Omental fat pad (tissue), 4 donors: ENCODE measurements at places on chromosomes 1 and 21.

DNA sequence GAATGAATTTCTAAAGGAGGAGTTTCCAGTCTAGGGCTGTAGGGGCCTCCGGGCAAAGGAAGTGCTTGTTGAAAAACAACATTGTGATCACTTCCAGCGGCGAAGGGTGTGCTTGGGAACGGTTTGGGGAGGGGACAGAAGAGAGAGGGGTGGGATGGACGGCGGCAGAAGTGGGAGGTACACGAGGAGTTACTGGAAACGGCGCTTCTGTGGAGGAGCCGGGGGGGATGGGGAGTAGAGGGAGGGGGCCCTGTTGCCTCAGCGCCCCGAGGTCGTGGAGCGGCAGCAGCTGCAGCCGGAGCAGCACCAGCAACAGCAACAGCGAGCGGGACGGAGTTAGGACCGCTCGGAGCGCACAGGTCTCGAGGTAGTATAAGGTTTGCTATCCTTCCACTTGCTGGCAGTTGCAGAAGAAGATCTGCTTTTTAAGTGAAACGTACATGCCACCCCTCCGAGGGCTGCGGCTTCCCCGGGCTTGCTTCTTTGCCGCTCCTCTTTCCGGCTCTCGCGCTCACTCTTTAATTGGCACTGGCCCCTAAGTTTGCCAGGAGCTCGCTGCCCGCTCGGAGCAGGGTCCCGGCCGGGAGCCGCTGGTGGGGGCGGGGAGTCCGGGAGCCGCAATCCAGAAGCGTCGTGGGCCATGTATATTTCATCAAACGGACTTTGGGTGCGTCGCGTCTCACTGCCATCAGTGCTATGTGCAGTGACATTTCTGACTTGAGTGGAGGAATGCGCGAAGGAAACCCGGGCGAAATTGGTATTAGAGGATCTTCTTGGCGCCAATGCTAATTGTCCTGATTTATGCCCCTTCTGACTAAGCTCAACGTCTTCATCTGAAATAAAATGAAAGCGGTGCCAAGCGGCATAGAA lies 771 bp upstream of the NTNG1 start:
- no peak for DNase-seq

DNA sequence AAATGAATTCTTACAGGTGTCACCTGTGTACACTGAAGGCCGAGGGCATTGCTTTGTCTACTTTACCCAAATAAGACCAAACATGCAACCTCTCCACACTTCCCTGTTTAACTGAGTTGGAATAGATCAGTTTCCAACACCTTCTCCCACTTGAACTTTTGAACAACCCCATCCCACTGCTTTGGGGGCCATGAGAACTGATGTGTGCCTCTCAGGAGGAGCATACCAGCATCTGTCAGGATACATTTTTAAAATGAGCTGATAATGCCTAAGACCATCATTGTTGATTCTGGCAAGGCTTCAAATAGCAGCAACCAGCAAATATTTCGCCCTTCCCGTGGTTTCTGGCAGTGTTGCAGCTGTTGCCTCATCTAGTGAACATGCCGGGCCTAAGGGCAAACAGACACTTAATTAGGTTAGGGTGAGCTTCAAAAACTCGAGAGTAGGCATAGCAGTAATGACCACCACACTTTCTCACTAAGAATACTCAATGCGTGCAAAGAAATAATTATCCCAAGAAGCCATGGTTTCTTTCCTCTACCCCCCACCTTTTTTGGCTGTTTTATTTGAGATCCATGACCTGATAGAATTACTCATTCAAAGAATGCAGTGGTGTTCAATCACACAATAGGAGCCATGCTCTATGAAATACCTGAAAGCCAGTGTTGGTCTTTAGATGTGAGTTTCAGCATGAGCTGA lies 63.7 kb downstream of the MAP10 start:
- DNase-seq = no peak

DNA sequence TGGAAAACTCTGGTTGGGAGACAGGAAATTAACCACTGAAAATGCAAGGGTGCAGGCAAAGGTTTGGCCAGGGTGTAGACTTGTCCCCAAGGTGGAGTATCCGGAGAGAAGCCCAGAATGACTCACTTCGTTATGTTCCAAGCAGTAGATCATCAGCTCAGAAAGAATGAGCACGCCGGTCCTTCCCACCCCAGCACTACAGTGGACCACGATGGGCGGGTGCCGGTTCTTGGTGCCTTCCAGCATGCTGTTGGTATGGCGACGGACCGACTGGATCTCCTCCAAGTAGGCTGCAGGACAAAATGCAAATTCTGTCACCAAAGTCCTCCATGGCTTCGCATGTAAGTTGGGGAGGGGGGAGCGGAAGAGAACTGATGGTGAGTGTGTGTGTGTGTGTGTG lies 83.4 kb downstream of the SMYD2 start:
- no peak for DNase-seq

DNA sequence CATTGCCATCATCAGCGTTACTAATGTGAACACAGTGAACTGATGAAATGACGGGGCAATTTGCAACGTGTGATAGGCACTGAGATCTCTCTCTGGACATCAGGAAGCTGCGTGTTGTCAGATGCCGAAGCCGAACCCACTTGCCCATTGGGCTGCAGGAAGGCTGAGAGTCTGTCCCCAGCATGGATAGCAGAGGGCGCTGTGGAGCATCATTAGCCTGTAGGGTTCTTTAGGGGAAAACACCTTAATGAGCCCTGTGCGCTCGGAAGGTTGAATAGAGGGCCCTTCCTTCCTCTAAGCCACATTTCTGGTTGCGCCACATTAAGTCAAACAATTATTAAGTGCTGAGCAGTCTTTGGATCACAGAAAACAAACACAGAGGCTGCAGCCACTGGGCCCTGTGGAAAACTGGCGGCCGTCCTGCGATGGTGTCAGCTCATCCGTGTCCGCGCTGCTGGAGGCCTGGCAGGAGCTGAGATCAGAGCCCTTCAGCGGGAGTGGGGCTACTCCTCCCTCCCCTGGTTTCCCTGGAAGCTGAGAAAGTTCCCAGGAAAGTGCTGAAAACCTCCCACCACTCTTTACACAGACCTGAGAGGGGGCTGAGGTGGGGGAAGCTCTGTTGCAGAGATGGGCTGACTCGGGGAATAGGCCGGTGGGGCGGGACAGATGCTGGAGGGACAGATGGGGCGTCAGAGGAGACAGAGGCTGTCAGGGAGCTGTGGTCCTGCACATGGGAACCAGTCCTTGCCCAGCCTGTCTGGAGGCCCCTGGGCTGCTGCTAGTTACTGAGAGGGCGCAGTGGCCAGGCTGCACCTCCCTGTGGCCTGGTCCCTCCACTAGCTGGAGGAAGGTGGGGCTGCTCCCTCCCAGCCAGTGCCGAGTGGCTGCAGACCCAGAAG lies 12.7 kb downstream of the TFF2 start:
- peak; percentile 61 for DNase-seq

GRCh38 chr1:161799792-161800191 lies 33.7 kb downstream of the ATF6 start:
- DNase-seq = no peak

DNA sequence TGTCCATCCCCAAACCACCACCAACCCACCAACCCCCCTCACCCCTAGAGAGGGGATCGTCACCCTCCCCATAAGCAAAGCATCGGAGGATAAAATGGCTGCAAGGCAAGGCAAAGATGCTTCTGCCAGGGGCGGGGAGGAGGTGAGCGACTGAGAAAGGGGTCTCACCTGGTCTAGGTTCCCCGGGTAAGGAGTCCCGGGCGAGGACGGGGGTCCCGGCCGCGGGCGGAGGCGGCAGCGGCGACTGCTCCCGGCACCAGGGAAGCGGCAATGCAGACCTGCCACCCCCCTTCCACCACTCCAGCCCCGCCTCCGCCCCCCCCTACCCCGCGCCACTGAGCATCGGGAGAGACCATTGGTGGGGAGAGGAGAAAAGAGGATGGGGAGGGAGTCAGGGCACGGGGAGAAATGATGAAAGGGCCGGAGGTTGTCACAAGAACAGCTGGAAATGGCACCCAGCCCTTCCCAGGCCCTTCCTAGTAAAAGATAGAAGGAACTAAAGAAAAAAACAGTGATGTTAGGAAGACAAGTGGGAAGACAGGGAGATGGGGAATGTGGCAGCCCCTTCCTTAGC lies at the start of gene SV2A:
Gene SV2A (minus strand): TSS at position 274 of the 574 bp plus-strand sequence. CDS start 4,004 bp downstream, outside the sequence.
- DNase-seq = no peak

DNA sequence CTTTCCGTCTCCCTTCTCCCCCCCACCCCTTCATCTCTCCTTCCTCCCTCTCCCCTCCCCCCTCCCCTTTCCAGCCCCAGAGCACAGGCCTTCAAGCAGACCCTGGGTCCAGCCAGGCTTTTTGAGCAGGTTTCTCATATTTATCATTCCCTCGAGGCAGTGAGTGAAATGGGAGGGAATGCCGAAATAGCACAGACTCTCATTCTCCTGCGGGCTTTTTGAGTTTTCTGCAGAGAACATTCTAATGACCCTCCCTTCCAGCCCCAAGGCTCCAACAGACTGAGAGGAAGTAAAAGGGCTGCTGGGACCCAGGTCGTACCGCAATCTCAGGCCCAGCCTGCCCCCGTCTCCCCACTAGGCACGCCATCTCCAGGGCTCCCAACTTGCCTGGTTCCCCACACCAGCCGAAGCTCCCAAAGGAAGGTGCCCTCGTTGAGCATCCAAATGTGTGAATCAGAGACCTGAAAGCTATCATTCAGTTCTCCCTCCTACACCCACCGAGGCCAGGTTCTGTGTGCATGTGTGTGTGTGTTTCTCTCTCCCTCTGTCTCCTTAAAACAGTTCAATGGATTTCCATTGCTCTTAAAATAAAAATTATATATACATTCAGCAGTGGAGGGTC lies 22.3 kb downstream of the ACTA1 start:
- DNase-seq = no peak

DNA sequence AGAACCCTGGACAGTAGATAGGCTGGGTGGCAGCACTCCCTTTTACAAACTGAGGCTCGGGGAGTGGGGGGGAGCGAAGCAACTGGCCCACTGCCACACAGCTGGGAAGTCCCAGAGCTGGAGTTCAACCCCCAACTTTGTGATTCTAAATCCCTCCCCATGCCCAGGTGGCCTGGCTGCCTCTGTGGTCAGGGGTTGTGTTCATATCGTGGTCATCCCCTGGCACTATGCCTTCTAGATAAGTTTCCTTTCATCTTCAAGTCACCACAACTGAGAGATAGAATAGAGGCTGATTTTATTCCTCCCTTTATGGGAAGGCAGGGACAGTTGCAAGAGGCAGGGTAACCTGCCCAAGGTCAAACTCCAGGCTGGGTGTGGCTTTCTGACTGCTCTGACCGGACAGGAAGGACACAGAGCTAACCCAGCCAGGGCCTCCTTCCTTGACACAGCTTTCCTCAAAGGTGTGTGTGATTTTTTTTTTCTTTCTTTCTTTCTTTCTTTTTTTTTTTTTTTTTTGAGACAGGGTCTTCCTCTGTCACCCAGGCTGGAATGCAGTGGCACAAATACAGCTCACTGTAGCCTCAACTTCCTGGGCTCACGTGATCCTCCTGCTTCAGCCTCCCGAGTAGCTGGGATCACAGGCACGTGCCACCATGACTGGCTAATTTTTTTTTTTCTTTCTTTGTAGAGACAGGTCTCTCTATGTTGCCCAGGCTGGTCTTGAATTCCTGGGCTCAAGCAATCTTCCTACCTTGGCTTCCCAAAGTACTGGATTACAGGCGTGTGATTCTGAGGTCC lies 18.4 kb upstream of the TNFRSF1B start:
- no peak for DNase-seq

GRCh38 chr1:24696041-24696755 lies 49.0 kb upstream of the CLIC4 start:
- DNase-seq = no peak

GRCh38 chr1:64246294-64246917 lies 43.0 kb downstream of the UBE2U start:
- DNase-seq = no peak

GRCh38 chr21:29343519-29343918 lies 44.8 kb downstream of the BACH1 start:
- no peak for DNase-seq
